ENCODE measurements at places on chromosomes 1 and 21. TPM values are rescaled to one million over a fixed set of nuclear protein-coding genes. Genes with fewer than 3 reads are reported as not detected.

DNA sequence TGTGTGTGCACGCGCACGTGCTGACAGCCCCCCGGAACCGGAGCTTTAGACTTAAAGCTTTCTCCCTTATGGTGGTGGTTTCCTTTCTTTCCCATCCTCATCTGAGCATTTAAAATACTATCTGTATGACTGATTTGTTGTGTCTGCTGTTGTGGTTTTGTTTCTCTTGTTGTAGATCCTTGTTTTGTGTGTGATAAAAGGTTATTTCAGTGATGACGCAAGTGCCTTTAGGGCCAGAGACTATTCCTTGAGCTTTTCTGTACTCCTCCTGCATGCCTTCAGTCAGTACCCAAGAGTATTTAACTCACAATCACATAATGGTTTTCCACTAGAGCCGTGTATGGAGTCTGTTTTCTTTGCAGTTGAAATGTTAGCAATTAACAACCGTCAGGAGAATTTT lies 45.4 kb downstream of the LCA5L start:
- H3K36me3 ChIP-seq, result peaks cover 4% of the 10 kb centered on the region
- DNase-seq, result no peak
- H3K27me3 ChIP-seq, result no peaks in the 10 kb centered on the region
- H3K4me1 ChIP-seq, result no peaks in the 10 kb centered on the region
- no peak overlapping the region for H3K4me3 ChIP-seq

- H3K36me3 ChIP-seq, result peaks cover 5% of the 10 kb centered on the region
- DNase-seq, result peak; percentile 39
- peaks cover 37% of the 10 kb centered on the region for H3K4me1 ChIP-seq
- peak overlapping the region; percentile 95 for H3K27ac ChIP-seq
- peak overlapping the region; percentile 89 for H3K4me3 ChIP-seq
Measured at GRCh38 chr1:110336300-110337039, 2.7 kb upstream of the RBM15 start.

DNA sequence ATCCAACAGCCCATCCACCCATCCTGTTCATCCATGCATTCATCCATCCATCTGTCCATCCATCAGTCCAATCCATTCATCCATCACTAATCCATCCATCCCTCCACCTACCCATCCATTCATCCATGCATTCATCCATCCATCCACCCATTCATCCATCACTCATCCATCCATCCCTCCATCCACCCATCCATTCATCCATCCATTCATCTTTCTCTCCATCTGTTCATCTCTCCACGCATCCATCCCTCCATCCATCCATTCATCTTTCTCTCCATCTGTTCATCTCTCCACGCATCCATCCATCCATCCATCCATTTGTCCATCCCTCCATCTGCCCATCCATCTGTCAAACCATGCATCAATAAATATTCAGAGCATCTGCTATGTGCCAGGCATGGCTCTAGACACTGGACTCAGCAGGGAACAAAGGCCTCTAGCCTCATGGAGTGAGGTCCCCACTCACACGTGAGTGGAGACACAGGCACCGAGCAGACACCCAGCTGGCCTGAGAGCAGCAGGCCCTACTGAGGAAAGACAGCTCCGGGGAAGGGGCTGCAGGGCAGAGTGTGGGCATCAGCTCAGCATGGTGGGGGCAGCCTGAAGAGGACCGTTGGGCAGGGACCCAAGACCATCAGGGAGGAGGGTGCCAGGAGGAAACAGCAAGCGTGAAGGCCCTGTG lies 9.6 kb downstream of the KRTAP10-1 start:
- H3K27me3 ChIP-seq, result no peaks in the 10 kb centered on the region
- no peak overlapping the region for H3K27ac ChIP-seq
- no peak overlapping the region for H3K4me3 ChIP-seq
- H3K4me1 ChIP-seq, result no peaks in the 10 kb centered on the region

DNA sequence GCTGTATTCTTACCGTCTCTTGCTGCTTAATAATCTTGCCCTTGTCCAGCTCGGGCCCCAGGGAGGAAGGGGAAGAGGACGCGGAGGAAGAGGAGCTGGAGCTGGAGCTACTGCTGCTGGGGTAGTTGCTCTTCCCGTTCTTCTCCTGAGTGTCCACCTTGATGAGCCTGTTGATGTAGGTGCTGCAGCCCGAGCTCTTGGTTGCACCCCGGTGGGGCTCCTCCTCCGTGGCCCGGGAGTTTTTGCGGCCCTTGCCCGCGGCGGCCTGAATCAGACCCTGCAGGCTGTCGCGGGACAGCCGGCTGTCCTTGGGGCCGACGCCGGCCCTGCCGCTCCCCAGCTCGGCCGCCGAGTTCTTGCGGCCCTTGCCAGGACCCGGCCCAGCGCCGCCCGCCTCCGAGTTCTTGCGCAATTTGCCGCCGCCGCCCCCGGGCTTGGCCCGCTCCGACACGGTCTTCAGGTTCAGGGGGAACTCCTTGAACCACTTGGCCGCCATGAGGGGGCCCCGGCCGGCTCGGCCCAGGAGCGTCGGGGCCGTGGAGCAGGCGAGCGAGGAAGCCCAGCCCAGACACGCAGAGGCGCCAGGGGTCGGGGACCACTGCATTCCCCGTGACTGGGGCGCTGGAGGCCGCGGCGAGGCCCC lies 475 bp upstream of the TDRD10 start:
- H3K4me1 ChIP-seq, result peaks cover 7% of the 10 kb centered on the region
- no peak overlapping the region for H3K27ac ChIP-seq
- no peaks in the 10 kb centered on the region for H3K27me3 ChIP-seq
- no peak overlapping the region for H3K4me3 ChIP-seq
- H3K36me3 ChIP-seq, result no peaks in the 10 kb centered on the region

- peak; percentile 56 for DNase-seq
- H3K27me3 ChIP-seq, result no peaks in the 10 kb centered on the region
- H3K27ac ChIP-seq, result no peak overlapping the region
- no peak overlapping the region for H3K4me3 ChIP-seq
Measured at GRCh38 chr21:36927719-36928117, 38.8 kb downstream of the HLCS start.

- H3K36me3 ChIP-seq, result no peaks in the 10 kb centered on the region
- no peak overlapping the region for H3K4me3 ChIP-seq
- H3K4me1 ChIP-seq, result no peaks in the 10 kb centered on the region
Measured at GRCh38 chr1:21005466-21006239, 171.0 kb downstream of the EIF4G3 start.

DNA sequence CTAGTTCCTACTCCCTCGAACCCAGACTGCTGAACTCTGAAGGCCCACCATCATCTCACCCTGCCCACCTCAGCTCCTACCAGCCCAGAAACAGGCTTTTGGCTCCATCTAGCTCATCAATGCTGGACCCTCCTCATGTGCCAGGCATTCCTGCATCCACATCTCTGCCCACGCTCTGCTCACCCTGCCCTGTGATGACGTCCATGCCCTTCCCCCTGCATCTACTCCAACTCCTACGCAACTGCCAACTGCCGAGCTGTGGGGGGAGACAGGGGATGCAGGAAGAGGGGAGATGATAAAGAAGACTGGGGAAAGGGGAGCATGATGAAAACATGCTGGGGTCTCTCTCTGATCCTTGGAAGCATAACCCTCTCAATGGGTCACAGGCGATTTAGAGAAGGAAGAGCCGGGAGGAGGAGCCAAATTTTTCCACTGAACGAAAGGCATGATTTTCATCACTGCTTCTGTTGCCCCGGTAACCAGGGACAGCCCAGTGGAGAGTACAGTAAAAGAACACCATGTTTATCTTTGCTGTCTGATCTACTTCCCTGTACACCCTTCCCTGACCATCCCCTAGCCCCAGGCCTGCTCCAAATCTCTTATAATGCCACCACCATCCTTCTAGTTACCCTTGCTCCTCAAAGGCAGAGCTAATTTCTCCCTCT lies 44.3 kb downstream of the CD34 start:
- no peaks in the 10 kb centered on the region for H3K27me3 ChIP-seq
- H3K4me1 ChIP-seq, result peaks cover 20% of the 10 kb centered on the region
- DNase-seq, result no peak
- H3K36me3 ChIP-seq, result peaks cover 6% of the 10 kb centered on the region

DNA sequence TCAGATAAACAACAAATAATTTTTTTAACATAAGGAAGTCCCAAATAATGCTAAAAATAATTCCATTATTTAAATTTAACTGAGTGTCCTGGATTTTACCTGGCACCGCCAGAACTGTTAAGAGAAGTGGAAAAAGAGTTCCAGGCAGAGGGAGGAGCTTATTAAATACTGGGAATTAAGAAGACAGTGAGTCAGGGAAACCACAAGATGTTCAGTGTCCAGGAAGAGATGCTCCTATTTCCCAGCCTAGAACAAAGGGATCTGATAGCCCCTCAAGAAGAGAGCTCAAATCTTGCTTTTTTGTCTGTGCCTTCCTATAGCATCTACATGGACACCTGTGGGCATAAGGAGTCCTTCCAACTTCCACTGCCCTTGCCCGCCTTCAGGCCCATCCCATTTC lies 85.9 kb downstream of the PGM1 start:
- no peaks in the 10 kb centered on the region for H3K36me3 ChIP-seq
- H3K4me3 ChIP-seq, result no peak overlapping the region
- H3K4me1 ChIP-seq, result peaks cover 13% of the 10 kb centered on the region
- H3K27me3 ChIP-seq, result no peaks in the 10 kb centered on the region
- DNase-seq, result no peak

- no peak for DNase-seq
- H3K27ac ChIP-seq, result no peak overlapping the region
- H3K4me3 ChIP-seq, result no peak overlapping the region
- H3K4me1 ChIP-seq, result peaks cover 29% of the 10 kb centered on the region
- no peaks in the 10 kb centered on the region for H3K27me3 ChIP-seq
Measured at GRCh38 chr1:41687007-41687406, 202.5 kb upstream of the EDN2 start.

- H3K27ac ChIP-seq, result no peak overlapping the region
- H3K4me1 ChIP-seq, result no peaks in the 10 kb centered on the region
- H3K36me3 ChIP-seq, result no peaks in the 10 kb centered on the region
- H3K27me3 ChIP-seq, result no peaks in the 10 kb centered on the region
Measured at GRCh38 chr1:48947761-48948537, 171.3 kb upstream of the BEND5 start.

DNA sequence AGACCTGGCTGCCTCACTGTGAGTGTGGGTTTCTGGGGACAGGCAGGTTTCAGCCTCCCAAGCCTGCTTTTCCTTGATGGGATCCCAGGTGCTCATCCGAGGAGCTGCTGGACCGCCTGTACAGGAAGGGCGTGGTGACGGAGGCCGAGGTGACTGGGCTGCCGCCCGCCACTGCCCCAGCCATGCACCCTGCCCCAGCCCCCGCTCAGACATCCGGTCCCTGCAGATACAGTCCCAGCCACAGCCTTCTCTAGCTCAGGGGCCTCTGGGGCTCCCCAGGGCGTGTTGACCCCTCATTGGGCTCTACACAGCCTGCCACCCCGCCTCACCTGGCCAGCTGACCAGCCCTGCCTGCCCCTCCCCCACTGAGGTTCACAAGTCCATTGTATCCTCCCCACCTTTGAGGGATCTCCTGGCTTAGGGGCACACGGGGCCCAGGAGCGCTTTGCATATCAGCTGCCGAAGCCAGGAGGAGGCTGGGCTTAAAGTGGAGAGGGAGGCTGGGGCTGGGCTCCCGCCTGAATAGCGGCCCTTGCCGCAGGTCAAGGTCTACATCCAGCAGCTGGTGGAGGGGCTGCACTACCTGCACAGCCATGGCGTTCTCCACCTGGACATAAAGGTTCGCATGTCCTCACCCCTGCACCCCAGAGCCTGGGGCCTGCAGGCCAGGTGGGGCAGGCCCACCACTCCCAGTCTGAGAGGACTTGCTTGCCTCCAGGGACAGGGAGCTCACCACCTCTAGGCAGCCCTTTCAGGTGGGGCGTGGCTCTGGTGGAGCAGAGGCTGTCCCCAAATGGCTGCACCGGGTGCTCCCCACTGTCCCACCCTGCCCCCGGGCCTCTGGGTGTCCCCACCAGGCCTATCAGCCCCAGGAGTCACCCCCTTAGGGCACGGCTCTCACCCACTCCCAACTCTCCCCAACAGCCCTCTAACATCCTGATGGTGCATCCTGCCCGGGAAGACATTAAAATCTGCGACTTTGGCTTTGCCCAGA lies 38.5 kb downstream of the TRIM11 start:
- no peak overlapping the region for H3K27ac ChIP-seq
- DNase-seq, result no peak
- H3K36me3 ChIP-seq, result no peaks in the 10 kb centered on the region
- H3K4me1 ChIP-seq, result no peaks in the 10 kb centered on the region

DNA sequence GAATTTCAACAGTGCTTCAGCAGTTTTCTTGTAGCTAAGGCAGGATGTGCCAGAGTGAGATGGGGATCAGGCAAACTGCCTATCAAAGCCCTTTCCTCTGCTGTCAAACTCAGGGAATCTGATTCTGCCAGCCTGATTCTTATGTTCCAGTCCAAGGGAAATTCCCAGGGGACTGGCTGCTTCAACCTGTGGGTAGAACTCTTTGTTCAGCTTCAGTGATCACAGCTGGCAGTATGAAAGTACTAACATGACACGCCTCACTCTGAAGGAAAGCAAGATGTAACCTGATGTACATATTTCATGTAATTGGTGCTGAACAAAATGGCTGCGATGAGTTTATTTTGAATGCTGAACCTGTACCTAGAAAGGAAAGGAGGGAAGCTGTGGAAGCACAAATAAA lies 40.1 kb upstream of the SLC5A9 start:
- DNase-seq, result no peak
- H3K4me1 ChIP-seq, result no peaks in the 10 kb centered on the region
- H3K36me3 ChIP-seq, result no peaks in the 10 kb centered on the region
- H3K27ac ChIP-seq, result no peak overlapping the region

- no peak overlapping the region for H3K27ac ChIP-seq
- no peaks in the 10 kb centered on the region for H3K4me1 ChIP-seq
- no peak for DNase-seq
- H3K36me3 ChIP-seq, result no peaks in the 10 kb centered on the region
- H3K27me3 ChIP-seq, result peaks cover 45% of the 10 kb centered on the region
Measured at GRCh38 chr21:36542312-36543101, 62.6 kb upstream of the CLDN14 start.

DNA sequence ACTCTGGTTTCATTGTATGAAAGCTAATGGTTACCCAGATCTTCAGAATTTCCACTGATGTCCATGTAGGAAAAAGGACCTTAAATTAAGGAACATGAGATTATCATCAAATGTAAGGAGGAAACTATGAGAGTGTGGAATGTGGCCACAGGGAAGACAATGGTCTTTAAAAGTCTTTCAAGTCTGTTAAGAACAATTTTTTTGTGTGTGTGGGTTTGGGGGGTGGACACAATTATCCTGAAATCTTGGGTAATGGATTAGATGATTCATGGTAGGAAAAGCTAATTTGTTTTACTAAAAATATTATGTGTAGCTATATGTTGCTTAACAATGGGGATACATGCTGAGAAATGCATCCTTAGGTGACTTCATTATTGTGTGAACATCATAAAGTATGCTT lies 72.9 kb downstream of the PLA2G4A start:
- H3K4me1 ChIP-seq, result no peaks in the 10 kb centered on the region
- no peak overlapping the region for H3K27ac ChIP-seq
- H3K4me3 ChIP-seq, result no peak overlapping the region
- DNase-seq, result no peak

Gene WASF2
- total RNA-seq, result 111 TPM

Gene SERPINC1
- 0.61 TPM for total RNA-seq

Data from HCT116 (cell line).